ENCODE measurements at places on chromosomes 1 and 21. TPM values are rescaled to one million over a fixed set of nuclear protein-coding genes. Genes with fewer than 3 reads are reported as not detected.

AVPR1B gene
- total RNA-seq: not detected

SH2D1B gene
- not detected for total RNA-seq

PAPPA2 gene
- total RNA-seq: 5.4 TPM

HEYL gene
- total RNA-seq: 33.6 TPM

CDK18 gene
- total RNA-seq: 28.7 TPM

All from body of pancreas (tissue), 4 donors.